ENCODE measurements at places on chromosomes 7 and 10.

DNA sequence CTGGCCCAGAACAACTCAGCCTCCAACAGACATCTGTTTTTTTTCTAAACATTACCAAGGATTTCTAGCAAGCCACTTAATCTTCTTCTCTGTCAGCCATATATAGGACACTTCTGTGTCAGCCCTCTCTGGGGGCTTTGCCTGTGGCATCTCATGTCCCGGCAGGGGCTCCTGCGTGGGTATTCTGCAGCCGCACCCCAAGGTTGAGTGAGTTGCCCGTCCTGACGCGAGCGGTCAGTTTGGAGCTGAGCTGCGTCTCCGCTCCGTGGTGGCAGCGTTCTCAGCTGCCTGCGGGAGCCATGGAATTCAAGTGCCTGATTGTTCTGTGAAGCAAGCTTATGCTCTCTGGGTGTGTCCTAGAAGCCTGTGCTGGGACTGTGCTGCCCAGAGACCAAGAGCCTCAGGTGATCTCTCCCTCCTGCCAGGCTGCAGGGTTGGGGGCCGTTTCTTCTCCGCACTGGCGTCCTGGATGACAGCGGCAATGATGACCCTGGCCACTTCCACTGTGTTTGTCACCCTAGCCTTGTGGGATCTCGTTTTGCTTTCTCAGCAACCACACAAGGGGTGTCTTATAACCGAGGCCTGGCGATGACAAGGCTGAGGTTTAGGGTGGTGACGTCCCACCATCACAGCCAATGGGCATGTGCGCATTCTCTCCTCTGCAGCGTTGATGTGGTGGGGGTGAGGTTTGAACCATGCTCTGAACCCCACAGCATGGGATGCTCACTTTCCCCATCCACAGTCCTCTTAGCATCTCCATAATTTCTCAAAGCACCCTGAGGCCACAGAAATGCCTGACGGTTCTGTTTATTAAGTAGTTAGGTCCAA, 612.6 kb upstream of the FOXK1 start:
- no peak for DNase-seq

- no peak for DNase-seq
Observed at GRCh38 chr10:75461672-75462649, 30.5 kb downstream of the LRMDA start.

DNA sequence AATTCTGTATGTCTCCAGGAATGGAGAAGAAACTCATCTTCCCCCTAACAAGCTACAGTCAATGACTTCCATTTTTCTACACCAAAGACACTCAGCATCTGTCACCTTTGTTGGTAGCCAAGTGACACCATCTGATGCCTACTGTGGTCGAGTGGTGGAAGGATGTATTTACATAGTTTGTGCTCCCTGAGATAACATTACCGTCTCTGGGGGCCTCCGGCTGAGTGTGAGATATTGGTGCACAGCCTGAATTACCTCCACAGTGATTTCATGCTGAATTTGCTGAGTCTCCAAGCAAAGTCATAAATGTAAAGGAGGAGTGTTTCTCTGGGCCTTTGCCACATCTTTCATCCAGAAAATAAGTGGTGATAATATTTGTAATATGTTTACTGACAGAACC, 114.0 kb downstream of the GRID1 start:
- DNase-seq: no peak

DNA sequence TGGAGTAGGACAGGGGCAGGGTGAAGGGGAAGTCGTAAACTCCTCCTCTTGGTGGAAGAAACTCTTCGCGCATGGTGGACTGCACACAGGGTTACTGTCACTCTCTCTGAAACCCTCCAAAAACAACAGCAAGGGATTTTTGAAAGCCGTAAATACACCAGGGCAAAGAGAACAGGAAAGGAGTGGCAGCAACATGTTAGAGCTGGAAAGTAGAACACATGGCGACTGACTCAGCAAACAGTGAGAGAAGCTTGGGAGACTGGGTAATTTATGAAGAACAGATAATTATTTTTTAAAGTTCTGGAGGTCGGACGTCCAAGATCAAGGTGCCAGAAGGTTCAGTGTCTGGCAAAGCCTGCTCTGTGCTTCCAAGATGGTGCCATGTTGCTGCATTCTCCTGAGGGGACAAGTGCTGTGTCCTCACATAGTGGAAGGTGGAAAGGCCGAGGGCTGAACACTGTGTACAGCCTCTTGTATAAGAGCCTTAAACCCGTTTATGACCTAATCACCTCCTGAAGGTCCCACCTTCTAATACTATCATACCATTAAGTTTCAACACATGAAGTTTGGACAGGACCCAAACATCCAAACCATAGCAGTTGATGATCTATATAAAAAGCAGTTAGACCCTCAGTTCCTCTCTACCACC, 22.5 kb upstream of the C10orf53 start:
- DNase-seq: no peak
